ENCODE measurements at places on chromosomes 7 and 10.

DNA sequence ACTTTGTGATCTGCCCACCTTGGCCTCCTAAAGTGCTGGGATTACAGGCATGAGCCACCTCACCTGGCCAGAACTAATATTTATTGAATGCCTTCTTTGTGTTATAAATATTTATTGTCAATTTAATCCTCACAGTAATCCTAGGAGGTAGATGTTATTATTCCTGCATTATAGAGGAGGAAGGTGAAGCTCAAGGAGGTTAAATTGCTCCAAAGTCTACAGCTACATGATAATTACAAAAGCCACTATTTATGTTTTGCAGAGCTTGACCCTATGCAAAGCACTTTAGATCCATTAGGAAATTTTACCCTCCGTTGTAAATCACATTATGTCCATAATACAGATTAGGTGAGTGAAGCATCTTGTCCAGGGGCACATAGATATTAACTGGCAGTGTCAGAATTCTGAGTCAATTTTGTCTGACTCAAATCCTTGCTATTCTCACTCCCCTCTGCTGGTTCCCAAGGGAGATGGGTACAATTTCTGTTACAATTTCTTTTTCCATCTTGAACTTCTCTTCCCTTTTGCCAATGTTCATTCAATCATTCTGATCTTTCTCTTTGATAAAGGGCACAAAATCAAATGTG lies 25.7 kb upstream of the CDK14 start:
- DNase-seq: no peak

DNA sequence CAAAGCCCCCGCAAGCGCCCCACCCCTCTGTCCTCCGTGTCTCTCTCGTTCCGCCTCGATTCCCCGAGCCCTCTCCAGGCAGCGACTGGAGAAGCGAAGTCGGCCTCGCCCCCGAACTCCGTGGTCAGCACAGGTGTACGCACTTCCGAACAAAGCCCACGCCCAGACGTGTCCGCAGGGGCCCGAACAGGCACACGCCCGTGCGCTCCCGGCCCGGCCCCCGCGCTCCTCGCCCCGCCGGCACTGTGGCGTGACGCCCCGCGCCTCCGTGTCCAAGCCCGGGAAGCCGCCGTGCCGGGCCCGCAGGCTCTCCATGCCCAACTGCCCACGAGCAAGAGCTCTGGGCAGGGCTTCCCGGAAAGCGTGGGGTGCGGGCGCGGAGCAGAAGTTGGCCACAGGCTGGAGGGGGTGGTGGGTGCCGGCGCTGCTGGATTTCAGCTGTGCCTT lies 662 bp downstream of the NRCAM start:
- peak; percentile 9 for DNase-seq

GRCh38 chr7:47024991-47025390 lies 556.9 kb downstream of the TNS3 start:
- DNase-seq: no peak

- no peak for DNase-seq
These were observed 55.0 kb downstream of the ST7 start for GRCh38 chr7:117008118-117008885.

GRCh38 chr10:103125323-103126267 lies 67.5 kb downstream of the NT5C2 start:
- DNase-seq: no peak

DNA sequence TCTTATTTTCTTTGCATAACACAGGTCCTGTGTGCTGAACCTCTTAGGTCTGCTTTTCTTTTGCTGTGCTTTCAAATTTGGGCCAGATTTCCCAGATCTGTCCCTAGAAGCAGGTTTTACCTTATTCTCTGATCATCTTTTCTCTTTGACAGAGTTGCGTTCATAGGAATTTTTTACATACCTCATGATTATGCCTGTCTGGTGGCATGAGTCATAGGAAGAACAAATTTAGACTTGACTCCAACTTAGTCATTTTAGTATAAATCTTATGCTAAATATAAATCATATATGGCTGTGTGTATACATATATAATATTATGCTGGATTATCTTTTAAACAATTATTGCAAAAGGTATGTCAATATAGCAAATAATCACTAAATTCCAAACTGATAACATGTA lies 1038.9 kb downstream of the GRM8 start:
- DNase-seq: no peak

GRCh38 chr7:94391726-94392392 lies 2.8 kb upstream of the COL1A2 start:
- no peak for DNase-seq

DNA sequence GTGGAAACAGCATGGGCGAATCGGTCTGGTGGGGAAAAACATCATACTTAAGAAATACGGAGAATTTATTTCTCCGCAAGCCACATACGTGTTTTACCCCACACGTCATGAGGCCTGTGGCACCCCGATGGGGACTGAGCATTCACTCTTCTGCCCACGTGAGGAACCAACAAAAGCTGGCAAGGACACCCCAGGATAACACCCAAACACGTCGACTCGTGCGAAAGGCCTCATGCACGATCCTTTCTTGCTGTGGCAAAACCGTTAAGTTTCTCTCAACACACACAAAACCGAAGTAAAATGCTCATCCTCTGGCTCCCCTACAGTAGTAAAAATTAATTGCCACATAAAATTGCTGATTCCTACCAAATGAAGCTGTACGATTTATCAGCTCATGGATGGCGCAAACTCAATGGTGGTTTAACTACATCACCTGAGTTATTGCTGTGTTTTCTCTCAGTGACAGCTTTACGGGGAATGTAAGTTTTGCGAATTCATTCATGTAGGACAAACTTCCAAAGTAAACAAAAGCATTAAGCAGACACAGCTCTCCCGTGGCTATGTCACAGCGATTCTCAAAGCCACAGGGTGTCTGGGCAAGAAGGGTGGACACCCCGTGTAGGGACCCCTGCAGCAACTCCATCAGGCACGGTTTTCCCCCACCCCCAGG lies 97.0 kb downstream of the CTBP2 start:
- no peak for DNase-seq

Measured in naive thymus-derived CD4-positive, alpha-beta T cell (primary cell).